ENCODE measurements at places on chromosomes 3 and 15.

GRCh38 chr3:178736300-178736699 lies 200.1 kb downstream of the KCNMB2 start:
- H3K4me3 ChIP-seq = no peak overlapping the region
- no peak for DNase-seq

DNA sequence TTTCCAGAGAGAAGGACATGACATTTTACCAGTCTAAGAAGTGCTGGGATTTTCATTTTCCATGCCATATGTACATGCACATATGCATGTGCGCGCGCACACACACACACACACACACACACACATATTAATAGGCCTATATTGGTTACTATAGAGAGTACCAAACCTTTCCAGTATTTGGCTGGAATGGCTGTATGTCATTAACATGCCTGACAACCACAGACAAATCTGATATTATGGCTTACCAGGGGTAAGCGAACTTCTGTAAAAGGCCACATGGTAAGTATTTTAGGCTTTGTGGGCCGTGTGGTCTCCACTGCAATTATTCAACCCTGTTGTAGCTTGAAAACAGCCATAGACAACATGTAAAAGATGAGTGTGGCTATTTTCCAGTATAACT lies 97.2 kb upstream of the TSPAN3 start:
- H3K27ac ChIP-seq = no peak overlapping the region

- H3K27ac ChIP-seq = no peak overlapping the region
- H3K4me3 ChIP-seq = no peak overlapping the region
- no peaks in the 10 kb centered on the region for H3K36me3 ChIP-seq
- DNase-seq = peak; percentile 64
- H3K4me1 ChIP-seq = no peaks in the 10 kb centered on the region
- H3K27me3 ChIP-seq = no peaks in the 10 kb centered on the region
Measured at GRCh38 chr3:102536456-102536855, 101.6 kb downstream of the ZPLD1 start.

DNA sequence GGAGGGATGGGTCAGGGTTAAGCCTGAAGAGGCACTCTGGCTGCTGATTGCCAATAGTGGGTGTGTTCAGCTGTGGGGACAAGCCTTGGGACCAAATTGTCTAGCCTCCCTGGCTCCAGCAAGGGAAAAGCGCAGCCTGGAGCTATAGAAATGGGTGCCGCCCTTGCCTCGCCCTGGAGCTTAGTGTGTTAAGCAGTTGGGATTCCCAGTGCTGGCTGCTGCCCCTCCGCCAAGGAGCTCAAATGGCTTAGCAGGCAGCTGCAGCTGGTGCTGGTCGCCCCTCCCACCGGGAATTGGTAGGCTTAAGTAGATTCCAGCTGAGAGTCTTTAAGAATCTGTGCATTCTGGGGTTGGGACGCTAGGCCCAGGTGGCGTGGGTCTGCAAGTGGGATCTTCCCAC lies 662.9 kb upstream of the TBL1XR1 start:
- H3K4me1 ChIP-seq = no peaks in the 10 kb centered on the region
- no peak overlapping the region for H3K27ac ChIP-seq
- DNase-seq = peak; percentile 10
- no peaks in the 10 kb centered on the region for H3K36me3 ChIP-seq
- no peak overlapping the region for H3K4me3 ChIP-seq
- no peaks in the 10 kb centered on the region for H3K27me3 ChIP-seq

DNA sequence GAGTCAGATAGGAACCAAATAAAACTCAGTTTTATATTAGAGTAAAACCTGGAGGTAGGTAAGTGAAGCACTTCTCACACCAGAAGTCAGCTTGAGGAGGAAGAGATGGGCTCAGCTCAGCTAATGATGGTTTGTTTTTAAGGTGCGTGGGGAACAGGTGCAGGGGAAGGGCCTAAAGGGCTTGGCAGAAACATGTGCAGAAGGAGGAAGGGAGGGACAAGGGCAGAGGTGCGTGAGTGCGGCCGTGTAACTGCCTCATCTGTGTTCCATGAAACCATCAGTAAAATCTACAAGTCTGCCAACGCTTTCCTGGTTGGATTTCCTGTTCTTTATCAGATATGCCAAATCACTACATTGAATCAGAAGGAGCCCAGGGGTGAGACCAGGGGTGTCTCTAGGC lies 19.9 kb downstream of the FYCO1 start:
- H3K4me3 ChIP-seq = no peak overlapping the region
- H3K4me1 ChIP-seq = no peaks in the 10 kb centered on the region
- DNase-seq = no peak
- H3K27ac ChIP-seq = no peak overlapping the region
- no peaks in the 10 kb centered on the region for H3K27me3 ChIP-seq
- peaks cover 32% of the 10 kb centered on the region for H3K36me3 ChIP-seq

DNA sequence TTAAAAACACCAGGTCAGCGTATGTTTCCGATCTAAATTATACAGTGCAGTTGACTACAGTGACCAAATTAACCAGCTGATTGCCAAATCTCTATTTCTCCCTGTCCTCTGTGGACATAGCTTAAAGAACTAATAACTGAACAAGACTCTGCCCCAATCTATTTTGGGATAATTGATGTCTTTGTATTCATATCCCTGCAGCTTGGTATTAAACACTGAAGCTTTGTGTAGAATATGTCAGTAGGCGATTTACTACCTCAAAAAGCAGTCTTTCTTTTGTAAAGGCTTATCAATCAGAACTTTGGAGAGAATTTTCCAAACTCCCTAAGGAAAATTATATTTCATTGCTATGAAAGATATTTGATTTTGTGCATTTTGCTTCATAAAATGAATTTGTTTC lies 258.2 kb downstream of the SOX2 start:
- H3K4me3 ChIP-seq = no peak overlapping the region
- H3K36me3 ChIP-seq = no peaks in the 10 kb centered on the region
- H3K4me1 ChIP-seq = peaks cover 6% of the 10 kb centered on the region
- H3K27ac ChIP-seq = no peak overlapping the region

- no peaks in the 10 kb centered on the region for H3K27me3 ChIP-seq
- no peak for DNase-seq
- H3K4me1 ChIP-seq = peaks cover 27% of the 10 kb centered on the region
- peak overlapping the region; percentile 19 for H3K4me3 ChIP-seq
- peak overlapping the region; percentile 61 for H3K27ac ChIP-seq
- H3K36me3 ChIP-seq = no peaks in the 10 kb centered on the region
Measured at GRCh38 chr3:183331498-183331897, 78.4 kb downstream of the B3GNT5 start.

- H3K27ac ChIP-seq = no peak overlapping the region
- H3K4me3 ChIP-seq = no peak overlapping the region
- H3K4me1 ChIP-seq = no peaks in the 10 kb centered on the region
- H3K27me3 ChIP-seq = no peaks in the 10 kb centered on the region
- H3K36me3 ChIP-seq = no peaks in the 10 kb centered on the region
Measured at GRCh38 chr3:53097887-53098286, 32.3 kb downstream of the RFT1 start.

- H3K27me3 ChIP-seq = no peaks in the 10 kb centered on the region
- no peak overlapping the region for H3K4me3 ChIP-seq
- DNase-seq = no peak
- peaks cover 36% of the 10 kb centered on the region for H3K36me3 ChIP-seq
- no peaks in the 10 kb centered on the region for H3K4me1 ChIP-seq
Measured at GRCh38 chr3:132457286-132457685, 40.0 kb downstream of the DNAJC13 start.

DNA sequence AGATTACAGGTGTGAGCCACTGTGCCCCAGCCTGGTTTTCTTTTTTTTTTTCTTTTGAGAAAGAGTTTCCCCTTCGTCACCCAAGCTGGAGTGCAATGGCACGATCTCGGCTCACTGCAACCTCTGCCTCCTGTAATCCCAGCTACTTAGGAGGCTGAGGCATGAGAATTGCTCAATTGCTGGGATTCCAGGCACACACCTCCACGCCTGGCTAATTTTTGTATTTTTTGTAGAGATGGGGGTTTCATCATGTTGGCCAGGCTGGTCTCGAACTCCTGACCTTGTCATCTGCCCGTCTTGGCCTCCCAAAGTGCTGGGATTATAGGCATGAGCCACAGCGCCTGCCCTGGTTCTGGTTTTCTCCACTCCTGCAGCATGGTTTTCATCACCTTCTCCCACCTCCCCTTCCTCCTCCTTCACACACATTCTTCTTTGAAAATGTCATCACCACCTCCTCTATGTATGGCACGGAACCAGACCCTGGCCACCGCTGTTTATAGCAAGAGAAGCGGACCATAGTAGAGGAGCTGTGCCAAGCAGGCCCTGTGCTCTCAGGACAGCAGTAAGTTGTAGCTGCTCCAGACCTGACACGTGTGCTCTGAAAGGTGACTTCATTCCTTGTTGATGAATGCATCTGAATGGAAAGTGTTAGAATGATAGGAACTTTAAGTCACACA lies 14.6 kb upstream of the AHSG start:
- no peak for DNase-seq
- H3K27ac ChIP-seq = no peak overlapping the region
- no peaks in the 10 kb centered on the region for H3K4me1 ChIP-seq
- H3K27me3 ChIP-seq = no peaks in the 10 kb centered on the region
- H3K4me3 ChIP-seq = no peak overlapping the region

- H3K4me1 ChIP-seq = peaks cover 3% of the 10 kb centered on the region
- no peak overlapping the region for H3K4me3 ChIP-seq
- peak; percentile 65 for DNase-seq
- no peaks in the 10 kb centered on the region for H3K27me3 ChIP-seq
- H3K27ac ChIP-seq = no peak overlapping the region
Measured at GRCh38 chr3:72265256-72266015, 480.5 kb upstream of the PROK2 start.

- no peaks in the 10 kb centered on the region for H3K4me1 ChIP-seq
- no peak overlapping the region for H3K27ac ChIP-seq
- no peaks in the 10 kb centered on the region for H3K36me3 ChIP-seq
- DNase-seq = no peak
Measured at GRCh38 chr15:27123808-27124207, 152.8 kb downstream of the GABRG3 start.

DNA sequence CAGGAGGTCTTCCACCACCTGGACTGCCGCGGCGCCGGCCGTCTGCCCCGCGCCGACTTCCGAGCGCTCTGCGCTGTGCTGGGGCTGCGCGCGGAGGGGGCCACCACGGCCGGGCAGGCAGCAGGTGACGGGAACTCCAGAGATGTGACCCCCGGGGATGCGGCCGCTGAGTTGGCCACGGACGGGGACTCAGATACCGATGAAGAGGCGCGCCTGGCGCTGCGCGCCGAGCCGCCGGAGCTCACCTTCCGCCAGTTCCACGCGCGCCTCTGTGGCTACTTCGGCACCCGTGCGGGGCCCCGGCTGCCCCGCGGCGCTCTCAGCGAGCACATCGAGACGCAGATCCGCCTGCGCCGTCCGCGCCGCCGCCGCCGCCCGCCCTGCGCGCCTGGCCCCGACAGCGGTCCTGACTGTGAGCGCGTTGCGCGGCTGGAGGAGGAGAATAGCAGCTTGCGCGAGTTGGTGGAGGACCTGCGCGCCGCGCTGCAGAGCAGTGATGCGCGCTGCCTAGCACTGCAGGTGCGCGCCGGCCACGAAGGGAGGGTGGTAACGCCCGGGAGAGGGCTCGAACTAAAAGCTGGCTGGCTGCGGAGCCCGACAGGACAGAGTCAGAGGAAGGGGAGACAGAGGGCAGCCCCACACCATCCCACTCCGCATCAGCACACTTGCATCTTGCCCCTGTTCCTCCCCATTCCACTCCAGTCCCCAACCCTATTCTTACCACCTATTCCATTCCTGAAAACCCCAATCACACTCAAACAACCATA lies 885 bp downstream of the EFCC1 start:
- no peak overlapping the region for H3K27ac ChIP-seq
- peak overlapping the region; percentile 74 for H3K4me3 ChIP-seq
- H3K4me1 ChIP-seq = peaks cover 11% of the 10 kb centered on the region

- H3K36me3 ChIP-seq = no peaks in the 10 kb centered on the region
- H3K4me1 ChIP-seq = no peaks in the 10 kb centered on the region
- H3K27me3 ChIP-seq = no peaks in the 10 kb centered on the region
- no peak for DNase-seq
Measured at GRCh38 chr15:101523560-101523940, 34.0 kb upstream of the PCSK6 start.

DNA sequence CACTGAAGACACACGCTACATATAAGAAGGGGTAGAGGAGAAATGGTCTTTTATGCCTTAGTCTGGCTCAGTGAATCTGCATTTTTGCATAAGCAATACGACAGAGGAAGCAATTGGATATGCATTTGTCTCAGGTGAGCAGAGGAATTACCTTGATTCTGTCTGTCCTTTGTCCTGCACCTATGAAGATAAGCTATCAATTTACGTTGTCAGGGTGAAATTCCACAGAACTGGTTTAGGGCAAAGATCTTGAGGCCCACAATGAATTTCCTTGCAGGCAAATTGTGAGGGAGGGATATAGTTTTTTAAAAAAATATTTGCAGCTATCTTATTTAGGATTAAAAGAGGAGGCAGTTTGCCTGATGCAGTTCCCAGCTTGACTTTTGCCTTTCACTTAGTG lies 31.6 kb upstream of the MASP1 start:
- no peaks in the 10 kb centered on the region for H3K27me3 ChIP-seq
- H3K4me1 ChIP-seq = peaks cover 14% of the 10 kb centered on the region
- H3K27ac ChIP-seq = no peak overlapping the region
- no peaks in the 10 kb centered on the region for H3K36me3 ChIP-seq
- DNase-seq = no peak

All from GM23338 (cell line).